ENCODE measurements at places on chromosomes 4 and X.

GRCh38 chr4:36386691-36387090 is 105.3 kb downstream of the DTHD1 start:
- no peak for DNase-seq

- DNase-seq = no peak
These were observed 1411.1 kb upstream of the TENM3 start for GRCh38 chr4:180832073-180832472.

- DNase-seq = no peak
These were observed 66.0 kb downstream of the RPS3A start for GRCh38 chr4:151165205-151166000.

- no peak for DNase-seq
These were observed 33.2 kb upstream of the SLC9A7 start for GRCh38 chrX:46791927-46792809.

GRCh38 chr4:97507587-97508245 is 635.6 kb downstream of the STPG2 start:
- no peak for DNase-seq

DNA sequence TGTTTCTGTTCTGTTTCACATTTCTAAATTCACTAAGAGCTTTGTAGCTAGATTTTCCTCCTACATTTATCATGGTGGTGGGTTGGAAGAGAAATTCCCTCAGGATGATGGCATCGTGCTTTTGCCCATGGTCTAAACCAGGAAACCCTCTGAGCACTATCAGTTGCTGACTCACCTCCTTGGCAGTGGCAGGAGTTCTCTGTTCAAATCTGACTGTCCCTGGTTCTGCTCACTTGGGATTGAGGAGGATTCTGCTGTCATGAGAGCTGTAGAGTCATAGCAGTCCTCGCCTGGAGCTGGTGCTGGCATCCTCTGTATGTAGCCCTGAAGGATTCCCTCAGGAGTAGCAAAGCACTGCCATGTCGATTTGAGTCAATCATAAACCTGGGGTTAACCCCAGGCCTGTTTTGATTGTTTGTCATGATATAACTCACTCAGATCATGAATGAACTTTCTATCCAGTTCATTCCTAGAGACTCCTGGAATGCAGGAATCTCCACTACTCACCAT is 9.4 kb downstream of the TEX13A start:
- no peak for DNase-seq

GRCh38 chr4:146343199-146343598 is 128.9 kb downstream of the REELD1 start:
- no peak for DNase-seq

DNA sequence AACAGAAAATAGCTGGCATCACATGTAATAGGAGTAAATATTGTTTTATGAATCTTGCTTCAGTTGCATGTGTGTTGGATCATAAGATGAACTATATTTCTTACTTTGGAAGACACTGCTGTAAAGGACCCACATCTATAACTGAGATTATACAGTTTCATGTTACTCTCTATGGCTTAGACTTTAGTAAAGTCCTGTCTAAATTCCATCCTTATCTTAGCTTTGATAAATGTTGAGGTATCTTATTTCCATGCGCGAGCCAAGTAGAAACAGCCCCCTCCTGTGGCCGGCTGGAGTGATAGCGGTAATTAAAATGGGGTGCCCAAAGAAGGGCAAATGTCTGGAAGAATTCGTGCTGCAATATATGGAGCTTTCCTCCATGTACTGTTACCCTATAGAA is 43.0 kb downstream of the CCDC158 start:
- no peak for DNase-seq

DNA sequence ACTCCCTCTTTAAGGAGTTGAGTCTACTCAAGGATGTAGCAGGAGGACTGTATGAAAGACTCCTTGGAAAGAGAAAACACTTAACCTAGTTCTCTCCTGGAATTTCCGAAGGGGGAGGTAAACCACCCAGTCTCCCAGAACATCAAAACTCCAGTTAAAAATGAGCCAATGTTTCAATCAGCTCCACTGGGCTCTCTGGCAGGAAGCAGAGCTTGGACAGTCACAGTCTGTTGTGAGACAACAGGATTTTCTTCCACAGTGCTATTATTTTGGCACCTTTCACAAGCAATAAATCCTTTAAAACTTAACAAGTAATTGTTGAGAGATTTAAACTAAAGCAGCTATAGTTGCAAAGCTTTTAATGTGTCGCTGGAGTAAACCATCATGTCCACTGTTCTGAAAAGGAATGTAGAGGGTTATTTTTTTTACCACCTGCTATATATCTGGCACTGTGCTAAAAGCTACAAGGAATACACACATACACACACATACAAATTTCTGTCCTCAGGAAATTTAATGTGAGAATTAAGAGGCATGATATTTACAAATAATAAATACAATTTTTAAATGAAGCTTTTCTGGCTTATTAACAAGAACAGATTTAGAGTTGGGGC is 229.2 kb upstream of the INTU start:
- no peak for DNase-seq

GRCh38 chr4:59597536-59598329 is 1602.4 kb upstream of the ADGRL3 start:
- DNase-seq = no peak

GRCh38 chrX:43349363-43349762 is 306.7 kb upstream of the MAOA start:
- DNase-seq = no peak

- DNase-seq = no peak
These were observed 23.3 kb downstream of the NRK start for GRCh38 chrX:105845631-105846030.

GRCh38 chrX:81791086-81791485 is 589.2 kb downstream of the SH3BGRL start:
- DNase-seq = no peak

DNA sequence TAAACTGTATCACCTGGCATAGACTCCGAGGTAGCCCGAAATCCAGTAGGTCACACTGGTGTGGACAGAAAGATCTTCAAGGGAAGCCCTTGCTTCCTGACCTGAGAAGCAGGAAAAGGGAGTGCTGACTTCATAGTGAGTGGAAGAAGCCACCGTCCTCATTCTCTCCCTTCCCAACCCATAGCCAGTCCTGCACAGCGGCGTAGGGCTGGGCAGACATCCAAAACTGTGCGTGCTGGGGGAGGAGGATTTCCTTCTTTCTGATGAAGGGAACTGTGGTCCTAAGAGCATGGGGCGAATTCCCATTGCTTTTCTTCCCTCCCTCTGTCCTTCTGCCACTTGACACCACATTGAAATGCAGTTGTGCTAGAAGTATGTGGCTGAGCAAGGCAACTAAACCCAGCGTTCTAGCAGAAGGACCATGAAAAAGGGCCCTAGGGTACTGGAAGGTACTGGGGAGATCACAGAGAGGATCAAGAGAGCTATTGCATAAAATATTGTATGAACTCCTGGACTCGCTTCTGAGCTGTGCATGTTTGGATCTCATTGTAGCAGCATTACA is 66.9 kb downstream of the STOX2 start:
- DNase-seq = no peak

DNA sequence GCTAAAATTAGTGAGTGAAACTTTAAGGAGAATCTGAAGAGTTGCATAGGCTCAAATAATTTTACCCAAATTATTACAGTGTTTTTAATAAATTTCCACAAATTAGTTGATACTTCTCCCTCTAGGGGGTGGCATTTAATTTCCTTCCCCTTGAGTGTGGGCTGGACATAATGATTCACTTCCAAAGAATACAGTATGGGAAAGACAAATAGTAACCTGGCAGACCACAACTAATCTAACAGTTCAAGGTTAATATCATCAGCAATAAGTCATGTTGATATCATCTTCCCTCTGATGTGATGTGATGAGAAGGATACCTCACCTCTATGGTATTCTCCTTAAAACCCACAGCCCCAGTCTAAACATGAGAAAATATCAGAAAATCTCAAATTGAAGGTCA is 15.5 kb downstream of the PFKFB1 start:
- no peak for DNase-seq

DNA sequence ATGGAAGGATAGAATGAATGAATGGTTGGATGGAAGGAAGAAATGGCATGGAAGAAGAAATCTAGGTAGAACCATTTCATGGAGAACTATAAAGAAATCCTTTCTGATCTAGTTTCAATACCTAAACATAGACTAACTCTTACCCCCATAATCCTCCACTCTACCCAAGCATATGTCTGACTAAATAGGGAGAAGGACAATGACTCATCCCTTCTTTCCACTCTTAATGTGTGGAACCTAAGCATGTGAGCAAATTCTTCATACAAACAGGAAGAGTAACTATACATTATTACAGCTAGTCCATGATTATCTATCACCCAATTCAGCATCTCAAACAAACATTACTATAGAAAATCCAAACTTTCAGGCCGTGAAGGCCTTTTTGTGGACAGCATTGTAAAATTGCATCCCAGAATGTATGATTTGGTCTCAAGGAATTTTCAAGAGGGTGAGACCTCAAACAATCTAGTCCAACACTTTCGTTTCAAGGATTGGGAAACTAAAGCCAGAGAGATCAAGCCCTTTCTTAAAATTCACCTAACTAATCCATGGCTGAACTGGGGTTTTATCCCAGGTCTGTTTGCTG is 11.2 kb downstream of the C1QTNF7 start:
- no peak for DNase-seq

DNA sequence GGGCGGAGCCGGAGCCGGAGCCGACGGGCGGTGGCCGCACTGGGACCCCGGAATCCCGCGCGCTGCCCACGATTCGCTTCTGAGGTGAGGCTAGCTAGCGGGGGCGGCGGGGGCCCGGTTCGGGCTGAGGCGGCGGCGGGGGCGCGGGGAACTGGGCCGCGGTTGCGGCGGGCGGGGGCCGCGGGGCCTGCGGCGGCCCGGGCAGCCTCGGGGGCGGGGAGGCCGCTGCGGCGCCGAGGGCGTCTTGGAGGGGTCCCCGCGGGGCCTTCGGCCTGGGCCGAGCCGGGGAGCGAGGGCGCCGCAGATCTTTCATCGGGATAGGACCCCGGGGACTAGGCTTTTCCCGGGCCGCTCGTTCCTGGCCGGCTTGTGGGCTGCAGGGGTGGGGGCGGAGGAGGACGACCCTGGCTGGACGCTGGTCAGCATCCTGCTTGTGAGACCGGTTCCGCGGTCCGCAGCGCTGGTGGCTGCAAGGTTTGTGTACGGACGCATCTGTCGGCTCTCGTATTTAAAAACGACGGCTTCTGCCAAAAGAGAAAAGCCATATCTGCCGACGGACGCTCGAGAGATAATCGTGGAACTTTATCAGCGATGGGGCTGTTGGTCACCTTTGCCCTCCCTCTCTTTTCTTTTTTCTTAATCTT is 419 bp downstream of the ADD1 start:
- no peak for DNase-seq

- DNase-seq = no peak
These were observed 392 bp upstream of the UGT2A3 start for GRCh38 chr4:68951806-68952585.

DNA sequence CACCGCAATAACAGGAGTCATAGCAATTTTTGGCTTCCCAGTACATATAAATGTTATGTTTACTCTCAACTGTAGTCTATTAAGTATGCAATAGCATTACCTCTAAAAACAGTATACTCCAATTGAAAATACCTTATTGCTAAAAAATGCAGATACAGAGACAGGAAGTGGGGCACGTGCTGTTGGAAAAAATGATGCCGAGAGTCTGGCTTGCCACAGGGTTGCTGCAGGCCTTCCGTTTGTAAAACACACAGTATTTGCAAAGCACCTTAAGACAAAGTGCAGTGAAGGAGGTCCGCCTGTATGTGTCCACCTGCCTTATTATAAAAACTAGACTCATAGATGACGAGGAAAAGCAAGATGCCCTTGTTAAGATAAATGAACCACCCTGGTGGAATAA is 23.5 kb downstream of the CD99 start:
- DNase-seq = no peak

- DNase-seq = no peak
These were observed 157.1 kb upstream of the LNX1 start for GRCh38 chr4:53748328-53748772.

- DNase-seq = no peak
These were observed 67.5 kb downstream of the MGST2 start for GRCh38 chr4:139732991-139733570.

GRCh38 chrX:38627683-38628082 is 66.3 kb downstream of the TSPAN7 start:
- DNase-seq = no peak

DNA sequence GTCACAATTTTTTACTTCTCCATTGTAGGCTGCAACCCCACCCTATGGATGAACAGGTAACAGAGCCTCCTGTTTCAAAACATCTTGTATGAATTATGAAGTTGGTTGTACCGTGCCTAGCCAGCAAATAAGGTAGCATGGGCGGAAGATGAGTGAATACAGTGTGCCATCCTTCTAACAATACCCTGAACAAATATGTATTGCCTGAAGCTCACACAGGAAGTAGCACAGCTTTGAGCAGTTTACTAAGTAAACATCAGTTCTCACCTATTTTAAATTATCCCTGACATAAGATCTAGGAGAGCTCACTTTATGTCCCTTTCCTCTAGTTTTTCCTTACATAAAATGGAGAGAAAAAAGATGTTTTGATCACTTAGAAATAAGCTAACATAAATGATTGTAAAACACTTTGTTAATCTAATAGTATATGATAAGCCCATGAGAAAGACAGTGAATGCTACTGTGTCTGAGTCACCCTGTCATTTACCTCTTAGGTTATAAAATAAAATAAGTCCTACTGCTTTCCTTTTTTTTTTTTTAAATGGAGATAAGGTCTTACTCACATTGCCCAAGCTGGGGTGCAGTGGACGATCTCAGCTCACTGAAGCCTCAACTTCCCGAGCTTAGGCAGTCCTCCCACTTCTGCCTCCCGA is 36.6 kb downstream of the GRSF1 start:
- DNase-seq = no peak

DNA sequence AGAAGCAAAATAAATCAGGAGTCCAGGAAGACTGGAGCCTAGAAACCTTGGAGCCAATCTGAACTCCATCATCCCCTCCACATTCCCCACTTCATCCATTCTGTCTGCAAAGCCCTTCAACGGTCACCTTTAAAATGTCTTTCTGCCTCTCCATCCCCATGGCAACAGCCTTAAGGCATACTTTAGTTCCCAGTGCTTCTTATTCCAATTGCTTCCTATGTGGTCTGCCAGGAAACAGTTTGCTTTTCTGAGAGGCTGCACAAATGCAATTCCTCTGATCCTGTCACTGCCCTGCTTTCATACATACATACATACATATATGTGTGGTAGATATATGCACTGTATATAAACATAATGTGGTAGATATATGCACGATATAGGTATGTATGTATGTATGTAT is 786 bp upstream of the MAGEH1 start:
- DNase-seq = no peak

DNA sequence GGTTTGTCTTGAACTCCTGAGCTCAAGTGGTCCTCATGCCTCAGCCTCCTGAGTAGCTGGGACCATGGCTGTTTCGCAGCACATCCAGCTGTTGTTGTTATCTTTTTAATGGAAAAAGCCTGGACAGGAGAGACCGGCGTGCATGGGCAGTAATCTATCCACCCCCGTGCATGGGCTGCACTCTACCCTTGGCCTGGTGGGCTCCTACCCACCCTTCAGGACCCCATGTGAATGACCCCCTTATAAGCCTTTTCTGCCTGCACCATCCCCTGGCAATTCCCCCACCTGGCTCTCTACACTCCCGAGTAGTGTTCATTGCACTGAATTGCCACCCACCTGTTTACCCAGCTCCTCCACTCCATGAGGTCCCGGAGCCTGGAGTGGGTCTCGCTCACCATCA is 18.9 kb upstream of the HTRA3 start:
- DNase-seq = no peak

All from stimulated activated CD8-positive, alpha-beta memory T cell treated with anti-CD3 and anti-CD28 coated beads, Interleukin-4, amount 100 ng/mL, for 1 hour (primary cell).